ENCODE measurements at places on chromosomes 13 and 19. TPM values are rescaled to one million over a fixed set of nuclear protein-coding genes. Genes with fewer than 3 reads are reported as not detected.

Gene CD70
- 0.13 TPM for polyA plus RNA-seq

Gene PTPRH
- polyA plus RNA-seq: 166 TPM

Gene KRTDAP
- polyA plus RNA-seq: 1.5 TPM

Gene PEX11G
- not detected for polyA plus RNA-seq

Gene ZNF90
- polyA plus RNA-seq: 2.1 TPM

Gene ARGLU1
- 81.6 TPM for polyA plus RNA-seq

Gene ZNF415
- 0.17 TPM for polyA plus RNA-seq

Gene KASH5
- not detected for polyA plus RNA-seq

Gene ZNF296
- polyA plus RNA-seq: 0.26 TPM
